Activated T-helper 1 cell treated with Interleukin-2 at 50 U/mL for 16 hours (primary cell): ENCODE measurements at places on chromosomes 16 and 17.

DNA sequence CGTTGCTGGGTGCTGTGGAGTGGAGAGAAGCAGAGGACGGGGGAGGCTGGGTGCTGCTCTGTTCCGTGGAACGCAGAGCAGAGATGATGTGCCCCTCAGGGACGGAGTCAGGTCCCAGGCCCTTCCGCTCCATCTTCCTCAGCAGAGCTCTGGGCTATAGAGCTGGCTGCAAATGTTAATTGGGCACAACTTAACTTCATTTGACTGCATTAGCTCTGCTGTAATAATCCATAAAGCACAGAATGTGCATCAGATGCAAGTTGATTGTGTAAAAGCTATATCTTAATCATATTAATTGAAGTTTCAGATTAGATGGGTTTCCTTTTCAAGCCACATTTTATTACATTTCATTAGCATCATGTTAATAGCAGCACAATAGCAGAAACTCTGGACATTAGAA is 212.6 kb downstream of the ABCC12 start:
- DNase-seq = no peak

DNA sequence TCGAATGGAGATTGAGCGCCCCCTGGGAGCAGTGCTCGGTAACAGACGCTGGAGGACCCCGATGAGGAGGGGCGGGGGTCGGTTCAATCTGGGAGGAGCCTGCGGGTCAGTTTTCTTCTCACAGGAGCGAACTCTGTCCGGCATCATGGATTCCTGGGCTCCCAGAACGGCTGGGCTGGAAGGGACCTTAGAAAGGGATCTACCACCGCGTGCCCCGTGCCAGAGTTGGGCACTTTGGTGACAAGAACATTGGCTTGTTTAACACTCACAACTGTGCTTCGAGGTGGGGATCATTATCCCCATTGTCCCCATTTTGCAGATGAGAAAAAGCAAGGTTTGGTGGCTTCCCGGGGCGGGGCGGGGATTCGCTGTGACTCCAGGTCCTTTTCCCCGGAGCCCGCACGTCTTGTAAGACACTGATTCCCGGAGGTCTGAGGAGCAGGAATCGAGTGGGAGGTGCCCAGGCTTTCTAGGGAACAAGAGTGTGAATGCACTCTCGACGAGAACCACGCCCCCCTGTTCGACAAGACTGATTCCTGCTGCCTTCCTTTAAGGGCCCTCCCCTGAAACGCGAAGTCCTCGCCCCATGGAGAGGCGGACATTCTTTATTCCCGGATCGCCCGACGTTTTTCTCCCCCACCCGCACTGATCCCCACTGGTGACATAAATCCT is 1.5 kb upstream of the FBXL19 start:
- DNase-seq = peak; percentile 76

DNA sequence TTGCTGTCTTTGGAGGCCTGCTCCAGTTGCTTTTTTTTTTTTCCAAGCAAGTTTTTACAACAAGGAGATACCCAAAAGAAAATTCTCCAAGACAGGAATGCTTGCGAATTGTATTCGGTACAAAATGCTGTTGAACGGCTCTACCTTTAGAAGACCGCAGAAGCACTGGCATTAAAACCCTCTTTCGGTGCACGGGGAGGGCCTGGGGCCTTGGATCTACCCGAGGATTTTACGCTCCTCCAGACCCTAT is 1.3 kb upstream of the HELZ start:
- no peak for DNase-seq

- DNase-seq = no peak
These were observed 10.6 kb upstream of the CES3 start for GRCh38 chr16:66950437-66950836.

DNA sequence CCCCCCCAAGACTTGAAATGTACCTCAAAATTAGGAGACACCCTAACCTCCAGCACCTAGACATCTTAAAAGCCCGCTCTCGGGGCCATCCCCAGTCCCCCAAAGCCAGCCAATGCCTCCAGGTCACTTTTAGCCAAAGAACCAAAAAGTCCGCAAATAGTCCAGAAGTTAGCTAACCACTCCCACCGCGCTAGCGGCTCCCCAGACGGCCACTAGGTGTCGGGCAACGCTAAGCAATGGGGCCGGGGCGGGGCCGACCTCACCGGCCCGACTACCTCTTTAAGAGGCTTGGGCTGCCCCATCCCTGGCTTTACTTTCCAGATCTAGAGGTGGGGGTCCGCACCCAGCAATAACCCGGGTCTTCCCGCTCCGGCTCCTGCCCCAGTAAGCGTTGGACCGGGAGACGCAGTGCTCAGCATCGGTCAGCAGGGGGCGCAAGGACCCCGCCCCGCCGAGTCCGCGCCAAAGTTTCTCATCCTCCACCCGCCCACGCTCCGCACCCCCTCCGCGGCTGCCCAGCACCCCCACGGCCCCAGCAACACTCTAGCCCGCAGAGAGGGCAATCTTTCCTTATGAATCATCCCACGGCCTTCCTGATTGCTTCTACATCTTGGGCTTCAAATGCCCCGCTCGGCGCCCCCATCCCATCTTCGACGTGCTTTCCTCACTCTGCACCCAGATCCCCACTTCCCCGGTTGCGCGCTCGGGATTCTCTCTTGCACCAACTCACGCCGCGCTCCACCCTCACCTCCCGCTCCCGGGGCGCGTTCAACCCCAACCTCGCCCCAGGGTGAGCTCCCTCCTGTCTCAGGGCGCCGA is 765 bp downstream of the COL1A1 start:
- peak; percentile 61 for DNase-seq
